Astrocyte of the hippocampus (primary cell): ENCODE measurements at places on chromosomes 6 and 20.
A peak's percentile ranks its signal among the peaks of the same experiment; 100 is the strongest.

GRCh38 chr6:46265373-46265772, 94.6 kb upstream of the ENPP5 start:
- no peak for DNase-seq

- DNase-seq, result no peak
Observed at GRCh38 chr6:80254716-80255115, 148.2 kb downstream of the BCKDHB start.

GRCh38 chr6:142474531-142475289, 172.9 kb downstream of the ADGRG6 start:
- peak; percentile 79 for DNase-seq

- DNase-seq, result peak; percentile 16
Observed at GRCh38 chr6:129717277-129717676, 7.3 kb upstream of the ARHGAP18 start.
